CD14-positive monocyte (primary cell): ENCODE measurements at places on chromosomes 6 and 20. TPM values are rescaled to one million over a fixed set of nuclear protein-coding genes. Genes with fewer than 3 reads are reported as not detected.

DNA sequence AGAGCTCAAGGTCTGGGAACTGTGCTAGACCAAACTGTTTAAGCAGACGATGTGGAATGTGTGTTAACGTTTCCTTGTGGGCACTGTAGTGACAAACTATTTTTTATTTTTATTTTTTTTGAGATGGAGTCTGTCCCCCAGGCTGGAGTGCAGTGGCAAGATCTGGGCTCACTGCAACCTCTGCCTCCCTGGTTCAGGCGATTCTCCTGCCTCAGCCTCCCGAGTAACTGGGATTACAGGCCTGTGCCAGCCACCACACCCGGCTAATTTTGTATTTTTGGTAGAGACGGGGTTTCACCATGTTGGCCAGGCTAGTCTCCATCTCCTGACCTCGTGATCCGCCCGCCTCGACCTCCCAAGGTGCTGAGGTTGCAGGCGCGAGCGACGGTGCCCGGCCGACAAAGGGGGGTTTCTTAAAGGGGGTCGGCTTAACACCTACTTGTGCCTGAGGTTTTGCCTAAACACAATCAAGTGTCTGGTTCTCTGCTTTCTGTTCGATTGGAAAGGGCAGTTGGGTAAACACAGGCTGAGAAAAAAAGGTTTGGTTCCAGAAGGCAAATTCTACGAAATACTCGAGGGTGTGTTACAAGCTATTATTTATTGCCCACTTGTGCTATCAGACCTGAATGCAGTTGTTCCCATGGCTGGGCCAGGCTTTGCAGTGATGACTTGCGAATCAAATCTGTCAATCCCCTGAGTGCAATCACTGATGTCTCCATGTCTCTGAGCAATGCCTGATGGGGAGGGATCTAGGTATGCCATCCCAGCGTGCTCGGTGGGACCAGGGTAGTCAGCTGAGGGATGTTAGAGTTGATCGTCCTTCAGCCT is 1.3 kb downstream of the NOP56 start:
- H3K4me1 ChIP-seq: peaks cover 33% of the 10 kb centered on the region
- H3K27me3 ChIP-seq: no peaks in the 10 kb centered on the region
- peak overlapping the region; percentile 69 for H3K27ac ChIP-seq
- H3K36me3 ChIP-seq: peaks cover 50% of the 10 kb centered on the region
- peak overlapping the region; percentile 89 for H3K4me3 ChIP-seq

- no peak for DNase-seq
- peaks cover 6% of the 10 kb centered on the region for H3K27me3 ChIP-seq
- no peaks in the 10 kb centered on the region for H3K4me1 ChIP-seq
- H3K36me3 ChIP-seq: no peaks in the 10 kb centered on the region
- H3K27ac ChIP-seq: no peak overlapping the region
- no peak overlapping the region for H3K4me3 ChIP-seq
Measured at GRCh38 chr6:39055661-39056060, 7.1 kb downstream of the GLP1R start.

DNA sequence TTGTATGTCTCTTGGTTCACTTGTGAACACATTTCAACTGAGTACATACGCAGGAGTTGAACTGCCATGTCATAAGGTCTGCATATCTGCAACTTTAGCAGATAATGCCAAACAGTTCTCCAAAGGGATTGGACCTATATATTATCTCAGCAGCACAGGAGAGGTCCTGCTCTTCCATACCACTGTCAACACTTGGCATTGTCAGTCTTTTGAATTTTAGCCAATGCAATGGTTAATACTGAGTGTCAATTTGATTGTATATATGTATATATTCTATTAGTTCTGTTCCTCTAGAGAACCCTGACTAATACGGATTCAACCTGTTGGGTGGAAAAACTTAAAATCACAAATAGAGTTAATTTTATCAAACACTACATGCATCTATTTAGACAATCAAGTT is 26.1 kb upstream of the ARHGAP18 start:
- no peak for DNase-seq
- H3K4me3 ChIP-seq: no peak overlapping the region
- no peak overlapping the region for H3K27ac ChIP-seq
- no peaks in the 10 kb centered on the region for H3K27me3 ChIP-seq
- H3K36me3 ChIP-seq: no peaks in the 10 kb centered on the region

- no peaks in the 10 kb centered on the region for H3K27me3 ChIP-seq
- H3K4me3 ChIP-seq: no peak overlapping the region
- H3K36me3 ChIP-seq: peaks cover 91% of the 10 kb centered on the region
- no peaks in the 10 kb centered on the region for H3K4me1 ChIP-seq
- H3K27ac ChIP-seq: no peak overlapping the region
Measured at GRCh38 chr6:109793792-109794191, 102.7 kb downstream of the FIG4 start.

DNA sequence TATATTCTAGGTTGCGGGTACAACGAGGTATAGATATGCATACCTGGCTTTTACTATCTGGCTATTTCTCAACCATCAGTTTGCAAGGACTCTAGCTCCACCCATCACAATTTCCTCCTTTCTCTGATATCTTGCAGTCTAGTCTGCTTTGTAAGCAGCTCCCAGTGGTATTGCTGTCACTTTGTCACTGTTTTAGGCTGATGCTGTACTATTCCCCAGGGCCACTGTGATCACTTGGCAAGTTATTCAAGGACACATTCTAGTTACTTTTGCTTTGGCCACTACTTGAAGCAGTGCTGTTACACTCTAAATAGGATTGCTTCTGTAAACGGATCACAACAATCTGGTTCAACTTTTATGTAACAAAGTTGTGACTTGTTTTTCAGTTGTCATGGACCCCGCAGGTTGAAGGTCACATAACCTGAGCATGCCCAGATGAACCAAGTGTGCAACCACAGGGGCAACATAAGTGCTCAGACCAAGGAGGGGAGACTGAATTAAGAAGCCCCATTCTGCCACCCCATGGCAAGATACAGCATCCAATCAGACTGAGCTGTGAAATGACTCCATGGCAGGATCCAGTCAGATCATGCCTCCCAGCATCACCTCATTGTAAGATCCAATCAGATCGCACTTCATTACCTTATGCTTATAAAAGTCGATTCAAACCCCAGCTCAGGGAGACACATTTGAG is 588.4 kb upstream of the CITED2 start:
- H3K4me1 ChIP-seq: peaks cover 3% of the 10 kb centered on the region
- H3K27ac ChIP-seq: no peak overlapping the region
- H3K27me3 ChIP-seq: no peaks in the 10 kb centered on the region

GRCh38 chr20:54194724-54195438 is 13.0 kb upstream of the PFDN4 start:
- H3K27ac ChIP-seq: no peak overlapping the region
- peaks cover 7% of the 10 kb centered on the region for H3K4me1 ChIP-seq
- H3K36me3 ChIP-seq: no peaks in the 10 kb centered on the region
- DNase-seq: no peak

- peaks cover 24% of the 10 kb centered on the region for H3K27me3 ChIP-seq
- H3K36me3 ChIP-seq: no peaks in the 10 kb centered on the region
- no peak for DNase-seq
- H3K4me3 ChIP-seq: no peak within 1 kb of the TSS
- H3K4me1 ChIP-seq: peaks cover 12% of the 10 kb centered on the region
Measured at GRCh38 chr20:51542571-51543421, at the start of gene NFATC2. TSS of gene NFATC2 (minus strand) at chr20:51542719. CDS start at chr20:51542499, 220 bp downstream.

- no peak overlapping the region for H3K27ac ChIP-seq
- H3K27me3 ChIP-seq: peaks cover 24% of the 10 kb centered on the region
- no peaks in the 10 kb centered on the region for H3K36me3 ChIP-seq
- no peak for DNase-seq
- no peak overlapping the region for H3K4me3 ChIP-seq
- no peaks in the 10 kb centered on the region for H3K4me1 ChIP-seq
Measured at GRCh38 chr20:1001116-1001515, 995 bp downstream of the RSPO4 start.

GRCh38 chr6:158906926-158907325 is 87.8 kb upstream of the EZR start:
- no peaks in the 10 kb centered on the region for H3K27me3 ChIP-seq
- no peak overlapping the region for H3K4me3 ChIP-seq
- DNase-seq: no peak
- no peaks in the 10 kb centered on the region for H3K36me3 ChIP-seq
- no peak overlapping the region for H3K27ac ChIP-seq

DNA sequence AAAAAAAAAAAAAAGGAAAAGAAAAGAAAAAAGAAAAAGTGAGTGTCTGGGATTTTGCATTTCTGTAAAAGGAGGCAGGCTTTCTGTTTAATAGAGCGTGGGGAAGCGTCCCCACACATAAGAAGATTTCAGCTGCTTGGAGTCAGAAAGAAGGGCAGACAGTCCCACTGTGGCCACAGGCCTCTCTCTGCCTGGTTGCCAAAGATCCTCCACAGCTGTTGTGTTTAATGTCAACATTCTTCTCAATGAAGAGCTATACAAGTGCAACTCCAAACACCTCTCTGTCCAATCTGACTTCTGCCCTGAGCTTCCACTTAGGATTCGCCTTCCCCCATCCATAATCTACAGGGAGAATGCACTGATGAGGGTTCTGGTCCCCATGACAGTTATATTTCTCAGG is 64.3 kb upstream of the MLN start:
- no peaks in the 10 kb centered on the region for H3K27me3 ChIP-seq
- no peaks in the 10 kb centered on the region for H3K4me1 ChIP-seq
- no peak overlapping the region for H3K4me3 ChIP-seq
- no peak for DNase-seq
- H3K27ac ChIP-seq: no peak overlapping the region

DNA sequence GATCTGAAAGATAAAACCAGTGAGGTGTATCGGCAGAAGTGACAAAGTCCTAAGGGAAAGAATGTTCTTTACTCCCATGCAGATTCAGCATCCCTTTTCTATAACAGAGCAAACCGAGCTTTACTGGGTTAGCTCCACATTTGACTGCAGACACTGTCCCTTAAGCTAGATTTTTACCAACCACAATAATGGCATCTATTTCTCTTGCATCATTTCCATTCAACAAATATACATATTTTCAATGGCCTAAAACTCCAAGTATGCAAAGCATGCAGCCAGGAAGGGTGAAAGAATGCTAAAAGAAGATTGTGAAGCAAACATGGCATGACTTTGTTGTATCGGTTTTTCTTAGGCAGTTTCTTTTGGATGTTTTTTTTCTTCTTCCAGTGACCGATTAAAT is 255.4 kb downstream of the OGFRL1 start:
- H3K4me1 ChIP-seq: no peaks in the 10 kb centered on the region
- no peaks in the 10 kb centered on the region for H3K36me3 ChIP-seq
- DNase-seq: no peak
- H3K27me3 ChIP-seq: no peaks in the 10 kb centered on the region
- no peak overlapping the region for H3K4me3 ChIP-seq

- H3K4me1 ChIP-seq: peaks cover under 1% of the 10 kb centered on the region
- H3K27ac ChIP-seq: no peak overlapping the region
- H3K36me3 ChIP-seq: no peaks in the 10 kb centered on the region
- no peak overlapping the region for H3K4me3 ChIP-seq
- DNase-seq: no peak
Measured at GRCh38 chr20:59063358-59064213, 21.0 kb upstream of the PRELID3B start.

DNA sequence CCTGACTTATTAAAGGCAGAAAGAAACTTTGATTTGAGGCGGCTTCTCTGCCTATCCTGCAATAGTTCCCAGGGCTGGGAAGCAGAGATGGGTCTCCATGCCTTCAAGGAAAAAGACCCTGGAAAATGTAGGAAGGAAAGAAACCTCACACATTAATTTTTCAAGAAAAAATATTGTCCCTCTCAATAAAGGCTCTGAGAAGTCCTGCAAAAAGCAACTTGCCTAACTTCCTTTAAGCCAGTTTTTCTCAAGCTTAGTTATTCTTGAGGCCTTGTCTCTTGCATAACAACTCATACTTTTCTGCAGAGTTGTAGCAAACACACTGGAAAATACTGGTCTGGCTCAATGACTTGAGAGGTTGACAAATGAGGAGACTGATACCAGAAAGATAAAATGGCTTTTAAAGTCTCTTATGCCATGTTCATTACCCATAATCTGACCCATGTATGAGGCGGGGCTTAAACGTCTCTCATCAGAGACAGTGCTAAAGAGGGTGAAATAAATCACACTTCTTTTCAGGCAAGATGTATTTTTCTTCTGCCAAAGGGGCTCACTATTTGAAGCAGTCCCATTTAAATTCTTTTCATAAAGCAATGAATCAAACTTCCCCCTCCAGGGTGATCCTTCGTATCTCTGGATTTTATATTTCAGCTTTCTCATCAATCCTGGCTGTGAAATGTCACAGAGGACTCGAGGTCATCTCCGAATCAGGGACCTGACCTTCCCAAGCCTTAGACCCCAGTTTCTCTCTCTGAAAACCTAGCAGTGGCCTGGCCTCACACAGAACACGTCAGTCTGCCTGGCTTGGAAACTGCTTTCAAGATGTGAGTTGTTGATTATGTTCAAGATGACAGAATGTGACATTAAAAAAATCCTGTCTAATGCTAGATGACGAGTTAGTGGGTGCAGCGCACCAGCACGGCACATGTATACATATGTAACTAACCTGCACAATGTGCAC is 82.3 kb upstream of the KCNG1 start:
- no peaks in the 10 kb centered on the region for H3K4me1 ChIP-seq
- no peaks in the 10 kb centered on the region for H3K27me3 ChIP-seq
- no peak for DNase-seq
- no peak overlapping the region for H3K4me3 ChIP-seq
- H3K27ac ChIP-seq: no peak overlapping the region

The CGA gene
- not detected in 2 replicates for polyA plus RNA-seq

GRCh38 chr20:21228511-21228910 is 74.6 kb upstream of the XRN2 start:
- peak; percentile 19 for DNase-seq
- H3K4me3 ChIP-seq: no peak overlapping the region

DNA sequence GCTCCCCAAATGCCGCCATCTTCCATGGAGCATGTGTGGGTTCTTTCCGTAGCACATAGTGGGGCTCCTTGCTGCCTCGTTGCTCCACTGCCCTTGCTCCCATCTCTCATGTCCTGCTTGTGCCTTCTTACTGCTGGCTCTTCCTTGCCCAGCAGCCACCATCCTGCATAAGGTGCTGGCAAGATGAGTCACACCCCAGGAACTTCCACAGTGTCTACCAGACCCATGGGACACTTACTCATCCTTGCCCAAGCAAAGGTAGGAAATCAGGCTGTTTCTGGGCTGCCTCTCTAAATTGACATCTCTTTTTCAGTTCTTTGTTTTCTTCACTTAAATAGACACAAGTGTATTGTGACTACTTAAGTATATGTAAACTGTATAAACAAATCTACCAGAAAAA is 39.4 kb upstream of the RGS17 start:
- no peaks in the 10 kb centered on the region for H3K4me1 ChIP-seq
- no peak for DNase-seq
- no peak overlapping the region for H3K4me3 ChIP-seq
- H3K27ac ChIP-seq: no peak overlapping the region
- H3K36me3 ChIP-seq: no peaks in the 10 kb centered on the region
- H3K27me3 ChIP-seq: no peaks in the 10 kb centered on the region

DNA sequence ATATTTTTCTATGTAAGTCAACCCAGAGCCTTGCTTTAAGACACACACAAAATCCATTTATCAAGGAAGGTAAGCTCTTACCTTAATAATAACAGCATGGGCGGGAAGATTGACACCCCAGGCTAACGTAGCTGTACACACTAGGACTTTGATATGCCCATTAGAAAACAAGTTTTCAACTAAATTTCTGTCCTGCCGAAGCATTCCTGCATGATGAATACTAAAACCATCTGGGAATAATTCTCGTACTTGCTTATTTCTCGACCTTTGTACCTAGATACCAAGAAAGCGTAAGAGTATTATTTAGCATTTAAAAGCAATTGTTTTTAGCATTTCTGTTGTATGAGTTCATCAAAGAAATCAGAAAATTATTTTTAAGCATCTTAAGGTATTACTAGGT is 197.5 kb upstream of the SIM1 start:
- H3K36me3 ChIP-seq: no peaks in the 10 kb centered on the region
- DNase-seq: no peak
- no peak overlapping the region for H3K4me3 ChIP-seq

The CRISP2 gene
- not detected in 2 replicates for polyA plus RNA-seq

The RNF144B gene
- polyA plus RNA-seq: 27.9 TPM
